ENCODE measurements at places on chromosomes 4 and X. TPM values are rescaled to one million over a fixed set of nuclear protein-coding genes. Genes with fewer than 3 reads are reported as not detected.
A peak's percentile ranks its signal among the peaks of the same experiment; 100 is the strongest.

Gene HHIP
- total RNA-seq = 8.8 TPM

Gene GPR82
- not detected for total RNA-seq

Gene FSTL5
- not detected for total RNA-seq

Gene PAGE4
- not detected for total RNA-seq

Gene SORBS2
- total RNA-seq = 9.0 TPM

Gene SPATA18
- 0.11 TPM for total RNA-seq

Gene SSX4B
- 0.11 TPM for total RNA-seq

Gene SPACA5B
- total RNA-seq = not detected

Gene BEX5
- total RNA-seq = not detected

Gene VCX
- total RNA-seq = not detected

Gene SATL1
- 0.18 TPM for total RNA-seq

Gene AKAP4
- not detected for total RNA-seq

DNA sequence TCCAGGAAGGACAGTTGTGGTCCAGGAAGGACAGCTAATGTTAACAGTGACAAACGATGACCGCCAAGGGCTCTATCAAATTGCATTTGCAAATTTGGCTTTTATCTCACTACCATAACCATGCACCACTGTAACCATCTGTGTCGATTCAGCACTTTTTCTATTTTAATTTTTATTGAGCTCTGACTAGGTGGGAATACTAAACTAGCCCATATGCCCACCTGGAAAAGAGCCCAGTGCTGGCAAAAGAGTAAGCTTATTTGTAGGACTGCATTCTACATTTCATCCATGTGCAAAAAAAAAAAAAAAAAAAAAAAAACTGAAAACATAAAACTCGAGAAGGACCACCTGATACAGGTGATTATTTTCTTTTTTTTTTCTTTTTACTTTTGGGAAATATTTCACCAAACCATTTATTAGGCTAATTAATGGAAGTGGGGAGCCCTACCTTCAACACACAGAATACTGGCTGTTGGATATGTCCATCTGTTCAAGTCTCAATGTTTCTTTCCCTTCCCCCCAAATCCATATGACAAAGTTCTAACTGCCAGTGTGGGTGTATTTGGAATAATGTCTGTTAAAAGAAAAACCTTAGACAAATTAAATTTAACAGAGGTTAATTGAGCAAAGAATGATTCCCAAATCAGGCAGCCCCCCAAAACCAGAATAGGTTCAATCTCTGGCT lies 99.5 kb upstream of the MXRA5 start:
- no peak for DNase-seq

DNA sequence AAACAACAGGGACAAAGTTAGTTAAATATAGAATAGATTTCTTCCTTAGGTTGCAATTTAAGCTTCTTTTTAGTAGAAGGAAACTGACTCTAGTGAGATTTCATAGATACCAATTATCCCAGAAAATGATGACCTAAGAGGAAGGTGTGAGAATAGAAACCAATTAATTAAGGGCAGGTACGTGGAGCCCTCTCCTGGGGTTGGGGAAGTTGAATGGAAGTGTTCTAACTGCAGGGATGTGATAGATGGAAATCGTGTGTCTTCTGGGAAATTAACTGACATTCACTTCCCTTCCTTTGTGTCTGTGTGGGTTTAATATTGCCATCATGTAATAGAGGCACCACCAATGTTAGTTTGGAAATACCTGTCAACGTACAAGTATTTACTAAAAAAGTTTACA lies 204.1 kb upstream of the ANK2 start:
- DNase-seq = no peak

DNA sequence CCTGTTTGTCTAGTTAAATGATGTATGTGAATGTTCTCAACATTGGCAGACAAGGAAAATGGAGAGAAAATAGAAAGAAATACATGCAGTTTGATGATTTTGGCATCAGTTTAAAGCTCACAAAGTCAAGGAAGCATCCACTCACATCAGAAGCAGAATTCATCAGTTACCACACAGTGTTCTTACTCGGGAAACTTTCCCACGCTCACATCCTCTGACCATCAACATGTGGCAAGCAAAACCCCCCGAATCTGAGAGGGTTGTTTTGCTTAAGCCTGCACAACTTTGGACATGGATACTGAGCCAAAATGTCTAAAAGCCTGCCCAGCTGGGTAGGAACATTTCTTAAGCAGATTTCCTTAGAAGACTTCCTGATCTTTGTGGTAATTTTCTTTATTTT lies 407.6 kb downstream of the ANKRD50 start:
- no peak for DNase-seq

GRCh38 chr4:54367059-54367458 lies 138.0 kb downstream of the PDGFRA start:
- DNase-seq = no peak

DNA sequence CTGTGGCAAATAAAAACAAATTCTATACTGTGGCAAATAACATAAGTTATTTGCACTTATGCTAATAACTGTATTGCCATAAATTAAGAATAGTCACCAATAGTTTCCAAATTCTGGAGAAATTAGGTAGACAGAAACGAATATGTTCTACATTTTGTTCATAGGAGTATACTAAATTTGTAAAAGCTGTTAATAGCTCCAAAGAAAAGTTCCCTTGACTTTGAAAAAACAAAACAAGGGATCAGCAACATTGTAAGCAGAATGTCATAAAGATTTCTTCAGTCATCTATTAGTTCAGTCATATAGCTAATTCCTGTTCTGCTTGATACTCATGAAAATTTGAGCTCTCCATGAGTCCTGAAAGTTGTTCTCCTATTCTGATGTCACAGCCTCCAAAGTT lies 1472.8 kb downstream of the C4orf33 start:
- DNase-seq = no peak

- DNase-seq = peak; percentile 84
These were observed 94.6 kb downstream of the COX18 start for GRCh38 chr4:72974694-72975487.

DNA sequence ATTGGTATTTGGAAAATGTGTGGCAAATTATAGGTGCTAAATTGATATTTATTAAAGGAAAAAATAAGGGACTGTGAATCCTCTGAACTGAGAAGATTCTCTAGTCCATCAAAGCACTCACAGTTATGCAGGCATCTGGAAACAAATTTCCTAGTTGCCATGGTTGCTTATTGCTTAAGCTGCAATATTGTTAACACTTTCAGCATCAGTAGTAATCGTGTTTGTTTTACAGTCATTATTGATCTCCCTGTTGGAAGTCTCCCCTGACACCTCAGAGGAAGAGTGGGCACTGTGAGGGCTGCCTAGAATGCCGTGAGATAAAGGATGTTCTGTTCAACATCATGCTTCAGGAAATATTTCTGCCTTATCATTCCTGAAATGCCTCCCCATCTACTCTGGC lies 2004.3 kb upstream of the ADGRL3 start:
- no peak for DNase-seq

- peak; percentile 37 for DNase-seq
These were observed 548 bp downstream of the TMEM164 start for GRCh38 chrX:110003167-110004156.

DNA sequence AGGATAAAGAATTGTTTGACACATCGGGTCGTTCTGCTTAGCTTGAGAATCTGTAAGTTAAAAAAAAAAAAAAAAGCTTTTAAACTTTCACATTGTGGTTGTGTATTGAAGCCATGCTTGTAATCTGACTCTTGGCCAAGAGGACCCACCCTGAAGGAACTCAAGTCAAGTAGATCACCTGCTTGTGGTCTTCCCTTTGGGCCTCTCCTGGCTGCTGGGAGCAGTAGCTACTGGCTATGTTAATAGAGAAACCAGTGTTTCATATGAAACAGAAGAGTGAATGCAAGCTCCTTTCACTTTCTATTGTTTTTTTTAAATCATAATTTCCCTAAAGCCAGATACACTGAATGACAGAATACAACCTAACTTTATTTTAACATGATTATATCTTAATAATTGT lies 402.4 kb upstream of the NDST4 start:
- DNase-seq = no peak

GRCh38 chr4:167102475-167102874 lies 131.8 kb downstream of the SPOCK3 start:
- DNase-seq = no peak

DNA sequence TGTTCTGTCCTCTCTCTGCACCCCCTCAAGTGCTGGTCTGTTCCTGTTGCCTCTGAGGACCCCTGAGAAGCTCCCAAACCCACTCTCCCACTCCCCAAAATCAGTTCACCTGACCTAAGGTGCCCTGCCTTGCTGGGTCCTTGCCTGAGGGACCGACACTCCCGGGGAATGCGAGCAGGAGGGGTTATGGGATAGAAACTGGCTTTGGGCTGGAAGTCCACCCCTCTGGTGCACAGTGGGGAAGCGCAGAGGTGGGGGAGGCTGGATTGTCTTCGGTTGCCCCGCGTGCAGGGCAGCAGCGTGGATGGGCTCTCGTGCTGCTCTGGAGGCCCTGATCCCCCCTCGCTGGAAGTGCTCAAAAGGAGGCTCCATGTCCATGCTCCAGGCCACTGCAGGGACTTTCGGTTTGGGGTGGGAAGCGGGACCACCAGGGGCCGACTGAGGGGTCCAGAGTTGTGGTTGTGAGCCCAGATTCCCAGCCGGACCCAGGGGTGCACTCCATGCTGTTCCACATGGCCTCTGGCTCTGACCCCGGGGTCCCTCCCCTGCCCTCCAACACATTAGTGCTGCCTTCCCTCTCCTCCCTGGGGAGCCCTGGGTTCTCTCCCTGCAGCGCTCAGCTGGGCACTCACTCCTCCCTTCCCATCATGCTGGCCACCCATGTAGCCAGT lies 7.6 kb downstream of the SORCS2 start:
- peak; percentile 18 for DNase-seq

- DNase-seq = no peak
These were observed 162.7 kb upstream of the KIT start for GRCh38 chr4:54495091-54495490.

- DNase-seq = no peak
These were observed 17.8 kb upstream of the CXCL3 start for GRCh38 chr4:74056114-74056857.

GRCh38 chrX:66074920-66075879 lies 35.3 kb upstream of the VSIG4 start:
- DNase-seq = peak; percentile 1

DNA sequence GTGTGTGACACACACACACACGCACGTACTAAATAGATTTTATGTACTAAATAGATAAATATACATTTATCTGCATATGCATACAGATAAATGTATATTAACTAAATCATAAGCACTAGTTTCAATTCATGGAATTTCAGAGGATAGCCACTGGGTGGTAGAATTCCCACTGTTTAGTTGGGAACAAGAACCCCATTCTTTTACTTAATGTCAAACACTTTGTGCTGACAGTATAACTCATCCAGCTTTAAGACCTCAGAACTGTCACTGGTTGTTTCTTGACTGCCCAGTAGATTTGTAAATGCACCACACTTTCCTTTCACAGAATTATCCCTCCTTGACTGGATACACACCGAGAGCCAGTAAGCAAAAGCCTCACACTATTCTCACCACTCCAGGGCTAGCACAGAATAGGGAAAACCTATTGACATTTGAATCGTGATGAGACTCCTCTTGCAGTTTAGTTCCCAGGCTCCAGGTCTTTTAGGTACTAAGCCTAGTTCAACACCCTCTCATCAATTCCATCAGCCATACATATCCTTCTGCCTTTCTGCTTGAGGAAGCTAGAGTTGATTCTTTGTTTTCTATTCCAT lies 32.4 kb downstream of the PPARGC1A start:
- DNase-seq = no peak

DNA sequence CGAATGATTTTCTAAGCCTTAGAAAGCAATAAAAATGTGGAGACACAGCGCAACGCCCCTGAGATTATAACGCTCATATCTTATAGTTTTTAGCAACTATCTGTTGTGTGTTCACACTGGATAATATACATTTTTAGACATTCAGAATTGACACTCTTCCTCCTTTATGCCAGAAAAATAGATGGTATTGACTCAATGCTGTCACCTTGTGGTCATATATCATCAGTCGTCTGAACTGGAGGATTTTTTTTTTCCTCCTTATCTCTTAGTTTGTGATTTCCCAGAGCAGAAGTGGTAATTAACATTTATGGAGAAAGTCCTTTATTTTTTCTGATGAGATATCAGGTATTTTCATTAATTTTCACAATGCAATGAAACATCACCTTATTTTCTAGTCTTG lies 759.6 kb downstream of the RAB28 start:
- no peak for DNase-seq

DNA sequence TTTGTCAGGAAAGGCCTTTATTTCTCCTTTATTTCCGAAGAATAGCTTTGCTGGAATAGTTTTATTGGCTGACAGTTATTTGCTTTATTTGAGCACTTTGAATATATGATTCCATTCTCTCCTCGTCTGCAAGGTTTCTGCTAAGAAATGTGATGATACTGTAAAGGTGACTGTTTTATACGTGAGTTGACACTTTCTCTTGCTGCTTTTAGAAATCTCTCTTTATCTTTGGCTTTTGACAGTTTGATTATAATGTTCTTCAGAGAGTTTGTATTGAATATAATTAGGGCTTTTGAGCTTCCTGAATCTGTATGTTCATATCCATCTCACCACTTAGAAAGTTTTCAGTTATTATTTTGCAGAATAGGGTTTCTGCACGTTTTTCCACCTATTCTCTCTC lies 1003.7 kb upstream of the SLIT2 start:
- DNase-seq = no peak

DNA sequence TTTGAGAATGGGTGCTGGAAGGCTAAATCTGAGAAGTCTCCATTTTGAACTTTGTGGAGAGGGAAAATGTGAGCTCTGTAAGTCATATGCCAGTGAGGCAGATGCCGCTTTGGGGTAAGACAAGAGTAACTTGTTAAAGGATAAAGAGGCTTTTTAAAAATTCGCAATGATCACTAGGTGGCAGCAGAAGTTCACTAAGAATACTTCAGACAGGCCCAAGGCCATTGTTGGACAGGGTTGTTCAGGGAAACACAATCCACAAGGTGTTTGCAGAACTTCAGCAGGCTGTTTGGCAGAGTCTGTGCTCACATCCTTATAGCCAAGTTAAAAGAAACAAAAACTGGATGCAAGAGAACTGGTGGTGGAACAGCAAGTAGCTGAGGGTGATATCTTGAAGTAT lies 13.7 kb upstream of the PIGA start:
- DNase-seq = peak; percentile 4

GRCh38 chr4:38967260-38968095 lies 64.7 kb downstream of the TMEM156 start:
- DNase-seq = peak; percentile 73

- no peak for DNase-seq
These were observed 46.9 kb upstream of the SLC25A4 start for GRCh38 chr4:185096032-185096653.

DNA sequence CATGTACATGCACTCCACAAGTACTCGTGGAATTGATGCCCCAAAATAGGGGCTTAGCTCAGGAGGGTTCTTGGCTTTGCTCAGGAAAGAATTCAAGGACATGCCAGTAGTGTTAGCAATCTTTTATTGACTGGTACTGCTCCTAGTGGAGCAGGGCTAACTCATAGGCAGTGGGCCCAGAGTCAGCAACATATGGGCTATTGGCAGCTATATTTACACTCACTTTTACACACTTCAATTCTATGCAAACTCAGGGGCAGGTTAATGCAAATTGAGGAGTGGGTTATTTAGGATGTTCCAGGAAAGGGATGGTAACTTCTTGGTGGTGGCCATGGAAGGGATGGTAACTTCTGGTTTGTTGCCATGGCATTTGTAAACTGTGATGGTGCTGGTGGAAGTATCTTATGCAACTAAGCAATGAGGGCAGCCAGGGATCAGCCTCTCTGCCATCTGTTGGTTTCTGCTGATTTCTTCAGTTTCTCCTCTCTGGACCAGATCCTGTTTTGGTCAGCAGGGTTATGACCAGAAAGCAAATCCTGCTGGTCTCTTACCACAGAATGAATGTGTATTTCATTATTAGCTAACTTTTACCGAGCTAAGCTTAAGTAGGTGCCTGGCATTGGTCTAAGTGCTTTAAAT lies 69.2 kb upstream of the FAT1 start:
- DNase-seq = no peak

- no peak for DNase-seq
These were observed 277.1 kb upstream of the PRKX start for GRCh38 chrX:3990569-3990968.
